ENCODE measurements at places on chromosomes 7 and 10.

GRCh38 chr10:124200011-124200410 lies 106.6 kb upstream of the CHST15 start:
- DNase-seq: no peak

GRCh38 chr10:88080213-88080612 lies 216.8 kb downstream of the PTEN start:
- no peak for DNase-seq

GRCh38 chr7:55345292-55345691 lies 19.8 kb upstream of the LANCL2 start:
- DNase-seq: no peak

- DNase-seq: no peak
Measured at GRCh38 chr10:79285315-79286197, 61.7 kb upstream of the PPIF start.

DNA sequence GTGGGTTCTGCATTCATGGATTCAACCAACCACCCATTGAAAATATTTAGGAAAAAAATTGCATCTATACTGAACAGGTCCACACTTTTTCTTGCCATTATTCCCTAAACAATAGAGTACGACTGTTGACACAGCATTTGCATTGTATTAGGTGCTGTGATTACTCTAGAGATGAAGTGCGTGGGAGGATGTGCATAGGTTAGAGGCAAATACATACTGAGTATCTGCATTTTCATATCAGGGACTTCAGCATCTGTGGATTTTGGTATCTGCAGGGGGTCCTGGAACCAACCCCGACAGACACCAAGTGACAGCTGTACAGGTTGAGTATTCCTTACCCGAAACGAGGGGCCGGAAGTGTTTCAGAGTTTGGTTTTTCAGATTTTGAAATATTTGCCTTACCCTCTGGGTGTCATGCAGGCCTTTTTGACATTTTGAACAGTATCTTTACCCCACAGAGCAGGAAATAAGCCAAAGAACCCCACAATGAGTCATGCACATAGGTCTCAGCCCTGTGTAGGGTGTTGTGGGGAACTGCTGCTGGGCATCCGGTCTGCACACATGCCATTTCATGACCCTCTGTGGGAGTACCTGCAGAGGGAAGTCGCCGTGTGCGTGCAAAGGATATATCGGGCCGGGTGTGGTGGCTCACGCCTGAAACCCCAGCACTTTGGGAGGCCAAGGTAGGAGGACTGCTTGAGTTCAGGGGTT lies 14.5 kb downstream of the NUDT5 start:
- no peak for DNase-seq

- DNase-seq: no peak
Measured at GRCh38 chr10:28623483-28623882, 53.8 kb upstream of the BAMBI start.

DNA sequence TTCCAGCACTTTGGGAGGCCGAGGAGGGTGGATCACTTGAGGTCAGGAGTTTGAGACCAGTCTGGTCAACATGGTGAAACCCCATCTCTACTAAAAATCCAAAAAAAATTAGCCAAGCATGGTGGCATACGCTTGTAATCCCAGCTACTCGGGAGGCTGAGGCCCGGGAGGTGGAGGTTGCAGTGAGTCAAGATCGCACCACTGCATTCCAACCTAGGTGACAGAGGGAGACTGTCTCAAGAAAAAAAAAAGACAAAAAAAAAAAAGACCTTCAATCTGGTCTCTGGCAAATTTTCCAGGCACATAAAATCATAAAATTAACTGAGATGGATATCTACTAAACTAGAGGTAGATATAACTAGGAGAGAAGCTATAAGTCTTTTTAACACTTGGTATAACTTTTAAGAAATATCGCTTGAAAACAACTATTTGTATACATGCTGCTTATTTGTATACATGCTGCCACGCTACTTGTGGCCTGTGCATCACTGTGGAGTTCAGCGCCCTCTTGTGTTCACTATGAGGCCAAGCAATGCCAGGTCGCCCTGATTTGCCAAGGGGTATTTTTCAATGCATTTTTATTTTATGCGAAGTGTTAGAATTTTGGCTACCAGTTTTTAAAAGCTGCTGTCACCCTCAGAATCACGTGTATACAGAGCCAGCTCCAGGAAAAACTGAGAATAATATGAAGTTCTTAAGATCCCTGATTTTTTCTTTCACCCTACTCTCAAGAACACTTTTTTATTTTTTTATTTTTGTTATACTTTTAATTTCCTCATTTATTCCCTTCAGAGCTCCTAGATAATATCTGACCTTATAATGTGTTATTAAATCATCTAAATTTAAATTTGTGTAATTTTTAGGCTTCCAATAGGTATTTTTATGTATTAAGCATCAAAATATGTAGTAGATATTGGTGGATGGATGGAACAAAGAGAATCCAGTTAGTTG lies 26.7 kb downstream of the CYCS start:
- DNase-seq: peak; percentile 56

DNA sequence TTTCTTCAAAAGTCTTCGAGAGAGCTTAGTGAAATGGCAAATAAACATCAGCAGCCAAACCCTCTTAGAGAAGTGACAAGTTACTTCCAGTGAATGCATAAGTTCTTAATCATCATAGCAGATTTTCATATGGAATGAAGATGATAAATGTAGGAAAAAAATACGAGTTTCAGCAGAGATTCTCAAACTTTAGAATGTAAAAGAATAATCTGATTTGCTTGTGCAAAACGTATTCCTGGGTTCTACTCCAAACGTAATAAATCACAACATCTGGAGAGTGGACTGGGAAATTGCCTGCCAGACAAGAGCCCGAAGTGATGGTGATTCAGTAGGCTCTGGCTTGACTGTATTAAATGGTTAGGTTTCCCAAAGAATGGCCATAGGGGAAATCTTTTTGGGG lies 62.2 kb downstream of the AKR1E2 start:
- DNase-seq: no peak

- no peak for DNase-seq
Measured at GRCh38 chr10:133530506-133530905, 3.3 kb downstream of the CYP2E1 start.

GRCh38 chr10:31020209-31020608 lies 11.5 kb downstream of the ZNF438 start:
- no peak for DNase-seq

- DNase-seq: no peak
Measured at GRCh38 chr10:86077271-86077670, 289.3 kb downstream of the GRID1 start.

DNA sequence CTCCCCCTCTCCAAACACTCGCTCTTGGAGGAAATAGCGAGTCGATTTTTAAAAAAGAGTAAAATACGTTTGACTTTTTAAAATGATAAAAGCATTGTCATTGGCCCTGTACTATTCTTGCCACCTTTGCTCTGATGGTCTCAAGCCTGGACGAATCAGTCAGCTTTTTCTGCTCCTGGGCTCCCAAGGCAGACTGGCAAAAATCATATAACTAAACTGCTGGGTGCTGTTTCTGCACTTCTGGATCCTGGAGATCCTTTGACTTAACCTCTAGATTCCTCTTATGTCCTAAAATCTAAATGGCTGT lies 1.8 kb downstream of the TPST1 start:
- no peak for DNase-seq

DNA sequence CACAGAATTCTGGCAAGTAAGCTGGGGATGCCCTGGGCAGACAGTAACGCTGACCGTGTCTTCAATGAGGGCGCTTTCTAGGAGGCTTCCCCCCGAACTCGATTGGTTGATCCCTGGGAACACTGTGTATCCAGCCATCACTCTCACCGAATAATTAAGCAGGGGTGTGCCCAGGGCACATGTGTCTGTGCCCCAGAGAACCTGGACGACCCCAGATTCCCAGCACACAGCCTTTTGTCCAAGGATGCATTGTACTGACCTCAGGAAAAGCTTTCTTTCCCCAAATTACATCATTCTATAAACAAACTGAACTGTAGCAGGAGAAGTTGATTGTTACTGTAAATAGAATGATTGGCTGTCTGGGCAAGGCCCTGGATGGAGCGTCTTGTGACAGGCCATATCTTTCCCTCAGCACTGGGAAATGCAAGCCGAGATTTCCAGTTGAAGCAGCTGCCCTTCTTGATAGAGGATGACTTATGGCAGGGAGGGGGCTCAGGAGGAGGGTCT lies 6.6 kb upstream of the DEPP1 start:
- DNase-seq: no peak

DNA sequence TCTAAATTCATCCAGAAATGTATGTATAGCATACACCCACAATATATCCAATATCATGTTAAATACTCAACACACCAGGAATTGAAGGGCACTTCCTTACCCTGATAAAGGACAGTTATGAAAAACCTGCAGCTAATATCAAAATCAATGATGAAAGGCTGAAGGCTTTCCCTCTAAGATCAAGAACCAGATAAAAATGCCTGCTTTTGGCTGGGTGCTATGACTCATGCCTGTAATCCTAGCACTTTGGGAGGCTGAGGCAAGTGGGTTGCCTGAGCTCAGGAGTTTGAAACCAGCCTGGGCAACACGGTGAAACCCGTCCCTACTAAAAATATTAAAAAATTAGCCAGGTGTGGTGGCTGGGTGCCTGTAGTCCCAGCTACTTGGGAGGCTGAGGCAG lies 21.6 kb upstream of the UPP1 start:
- DNase-seq: no peak

DNA sequence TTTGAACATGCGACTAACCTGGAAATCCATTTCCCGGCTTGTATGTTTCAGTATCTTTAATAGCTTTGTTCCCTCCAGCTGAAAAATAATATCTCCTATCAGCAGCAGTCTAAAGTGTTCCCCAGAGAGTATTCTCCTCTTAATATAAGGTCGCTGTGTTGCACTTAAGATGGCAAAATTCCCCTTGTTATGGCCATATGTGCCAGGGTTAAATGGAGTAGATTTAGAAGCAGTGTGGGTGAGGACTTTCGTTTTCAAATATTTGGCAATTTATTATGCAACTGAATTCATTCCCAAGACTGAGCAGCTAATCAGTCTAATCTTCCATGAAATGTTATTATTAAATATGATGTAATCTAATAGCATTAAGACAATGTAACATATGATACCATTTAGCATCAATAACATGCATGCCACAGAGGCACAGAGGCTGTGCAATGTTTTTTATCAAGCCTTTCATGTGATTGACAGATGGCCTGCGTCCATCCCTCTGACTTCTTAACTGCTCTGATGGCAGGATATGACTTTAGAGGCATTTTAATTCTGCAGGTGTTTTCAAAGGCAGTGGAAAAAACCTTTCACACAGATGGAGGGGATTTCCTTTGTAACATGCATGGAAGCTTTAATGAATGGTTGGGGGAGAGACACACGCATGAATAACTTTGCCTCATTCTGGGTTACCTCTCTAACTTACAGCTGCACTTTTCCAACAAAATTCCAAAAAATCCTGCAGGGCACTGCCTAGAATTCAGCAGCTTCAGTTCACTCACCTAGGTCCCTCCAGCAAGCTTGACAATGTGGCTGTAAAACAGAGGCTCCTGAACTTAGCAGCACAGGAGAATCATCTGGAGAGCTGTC lies 55.1 kb upstream of the ZPBP start:
- no peak for DNase-seq

- DNase-seq: no peak
Measured at GRCh38 chr7:98619450-98620321, 2.6 kb downstream of the NPTX2 start.

- no peak for DNase-seq
Measured at GRCh38 chr10:44993922-44994751, 6.6 kb upstream of the ZNF22 start.

- no peak for DNase-seq
Measured at GRCh38 chr7:141722529-141722928, 14.4 kb downstream of the WEE2 start.

- no peak for DNase-seq
Measured at GRCh38 chr10:118358327-118358726, 16.2 kb upstream of the FAM204A start.

DNA sequence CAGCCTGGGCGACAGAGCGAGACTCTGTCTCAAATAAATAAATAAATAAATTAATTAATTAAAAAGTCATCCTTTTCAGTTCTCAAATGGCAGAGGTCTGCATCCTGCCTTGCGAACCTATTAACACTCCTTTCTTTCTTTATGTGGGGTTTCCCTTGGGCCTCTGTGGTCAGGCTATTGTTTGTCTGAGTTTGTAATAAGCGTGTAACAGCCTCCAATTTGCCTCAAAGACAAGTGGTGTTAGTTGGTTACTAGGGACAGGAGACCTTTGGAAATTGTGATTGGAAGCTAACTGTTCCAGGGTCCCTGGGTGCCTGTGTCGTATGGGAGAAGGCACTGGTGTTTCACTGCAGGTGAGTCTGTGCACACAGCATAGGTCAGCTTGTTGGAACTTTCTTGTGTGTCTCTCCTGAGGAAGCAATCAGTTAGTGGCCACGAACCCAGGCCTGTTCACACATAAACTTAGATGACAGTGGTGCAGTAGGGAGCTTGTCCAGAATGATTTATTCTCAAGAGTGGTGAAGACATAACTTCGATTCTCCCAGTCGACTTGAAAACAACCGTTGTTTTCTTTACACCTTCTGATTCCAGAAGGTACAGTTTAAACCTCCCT lies 33.5 kb downstream of the TCF7L2 start:
- no peak for DNase-seq

GRCh38 chr7:112452102-112452888 lies 2.0 kb downstream of the IFRD1 start:
- no peak for DNase-seq

DNA sequence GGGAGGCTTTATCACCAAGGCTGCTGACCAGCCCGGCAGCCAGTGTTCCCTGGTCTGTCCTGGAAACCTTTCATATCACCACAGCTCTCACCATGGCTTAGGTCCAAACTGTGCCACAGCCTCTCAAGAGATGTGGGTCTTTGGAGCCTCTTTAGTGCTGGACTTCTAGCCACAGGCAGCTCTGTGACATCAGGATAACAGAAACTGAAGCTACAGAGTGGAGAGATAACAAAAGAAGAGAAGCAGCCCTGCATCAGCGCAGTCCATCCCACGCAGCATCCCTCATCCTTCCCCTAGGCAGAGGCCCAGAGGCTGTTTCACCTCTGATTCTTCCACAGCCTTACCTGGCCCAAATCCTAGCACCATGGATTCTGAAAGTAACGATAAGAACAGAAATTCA lies 187.9 kb upstream of the KMT2E start:
- DNase-seq: no peak

DNA sequence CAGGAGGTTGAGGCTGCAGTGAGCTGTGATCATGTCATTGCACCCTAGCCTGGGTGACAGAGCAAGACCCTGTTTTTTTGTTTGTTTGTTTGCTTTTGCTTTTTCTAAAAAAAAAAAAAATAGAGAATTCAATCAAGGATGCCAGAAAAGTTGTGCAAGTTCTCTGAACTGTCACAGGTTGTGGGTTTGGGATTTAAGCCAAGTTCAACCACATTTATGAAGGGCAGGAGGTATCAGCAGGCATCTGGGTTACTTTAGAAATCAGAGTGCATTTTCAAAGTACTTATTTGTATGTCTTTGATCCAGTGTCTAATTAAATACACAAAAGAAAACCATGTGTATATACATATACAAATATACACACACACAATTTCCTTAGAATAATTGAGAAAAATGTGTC lies 151.2 kb upstream of the MINDY3 start:
- no peak for DNase-seq

GRCh38 chr10:100373298-100374199 lies 26.5 kb downstream of the SCD start:
- peak; percentile 79 for DNase-seq

- DNase-seq: no peak
Measured at GRCh38 chr10:53314876-53315275, 542.3 kb upstream of the MBL2 start.

Data from NCI-H2171 (cell line).